NCI-H2107 (cell line): ENCODE measurements at places on chromosomes 3 and 15.

GRCh38 chr15:78398076-78398825, 39.8 kb upstream of the IREB2 start:
- no peak for DNase-seq

- DNase-seq, result no peak
Measured at GRCh38 chr3:53198256-53198977, 37.4 kb downstream of the PRKCD start.

- DNase-seq, result no peak
Measured at GRCh38 chr15:42151736-42152135, 4.7 kb downstream of the PLA2G4F start.

DNA sequence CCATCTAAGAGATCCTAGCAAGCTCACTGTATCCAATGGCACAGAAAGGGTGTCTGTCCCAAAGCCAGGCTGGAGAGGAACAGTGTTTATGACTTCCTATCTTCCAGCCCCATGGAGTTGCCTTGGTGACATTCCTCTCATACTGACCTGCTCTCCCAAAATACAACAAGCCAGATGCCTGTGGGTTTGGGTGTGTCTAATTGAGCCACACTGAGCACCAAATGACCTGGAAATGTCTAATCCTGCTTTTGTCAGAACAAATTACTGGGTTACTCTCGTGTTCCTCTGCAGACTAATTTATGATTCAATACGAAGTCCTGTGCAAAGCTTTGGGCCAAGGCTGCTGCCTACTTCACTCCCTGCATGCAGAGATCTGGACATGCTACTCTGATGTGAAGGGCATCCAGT, 98.1 kb upstream of the STRIT1 start:
- DNase-seq, result no peak

DNA sequence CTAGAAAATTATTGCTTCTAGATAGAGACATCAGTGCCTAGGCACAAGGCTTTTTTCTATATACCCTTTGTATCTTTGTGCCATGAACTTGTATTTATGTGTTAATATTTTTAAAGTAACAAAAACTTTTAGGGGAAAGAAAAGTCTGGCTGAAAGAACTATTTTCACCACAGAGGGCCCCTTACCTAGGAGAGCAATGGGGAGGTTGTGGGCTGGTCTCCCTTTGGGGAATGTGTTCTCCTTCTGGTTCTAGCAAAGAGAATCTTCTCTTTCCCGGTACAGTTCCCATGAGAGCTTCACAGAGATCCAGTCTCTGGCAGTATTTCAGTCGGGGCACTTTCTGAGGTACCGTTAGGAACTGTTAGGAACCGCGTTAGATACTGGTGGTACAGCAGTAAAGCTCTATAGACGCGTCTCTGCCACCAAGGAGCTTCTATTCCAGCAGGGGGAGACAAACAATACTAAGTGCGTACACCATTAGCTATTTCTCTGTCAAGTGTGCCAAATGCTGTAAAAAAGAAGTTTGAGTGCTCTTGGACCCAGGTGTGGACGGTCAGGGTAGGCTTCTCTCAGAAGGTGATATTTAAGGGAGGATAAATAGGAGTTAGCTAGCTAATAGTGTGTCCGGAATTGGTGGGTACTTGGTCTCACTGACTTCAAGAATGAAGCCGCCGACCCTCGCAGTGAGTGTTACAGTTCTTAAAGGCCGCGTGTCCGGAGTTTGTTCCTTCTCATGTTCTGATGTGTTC, 4.6 kb upstream of the EPB42 start:
- DNase-seq, result peak; percentile 9

GRCh38 chr3:129286081-129286480, 7.4 kb downstream of the HMCES start:
- no peak for DNase-seq

GRCh38 chr3:195160257-195160898, 110.6 kb downstream of the XXYLT1 start:
- DNase-seq, result no peak

GRCh38 chr3:134838599-134838998, 43.5 kb downstream of the EPHB1 start:
- no peak for DNase-seq

- no peak for DNase-seq
Measured at GRCh38 chr15:70512772-70513362, 250.5 kb downstream of the UACA start.

- DNase-seq, result no peak
Measured at GRCh38 chr15:69704229-69704628, 251.6 kb downstream of the RPLP1 start.

GRCh38 chr3:161117646-161118045, 12.5 kb upstream of the B3GALNT1 start:
- no peak for DNase-seq

- no peak for DNase-seq
Measured at GRCh38 chr15:48796521-48796920, 14.3 kb downstream of the CEP152 start.

DNA sequence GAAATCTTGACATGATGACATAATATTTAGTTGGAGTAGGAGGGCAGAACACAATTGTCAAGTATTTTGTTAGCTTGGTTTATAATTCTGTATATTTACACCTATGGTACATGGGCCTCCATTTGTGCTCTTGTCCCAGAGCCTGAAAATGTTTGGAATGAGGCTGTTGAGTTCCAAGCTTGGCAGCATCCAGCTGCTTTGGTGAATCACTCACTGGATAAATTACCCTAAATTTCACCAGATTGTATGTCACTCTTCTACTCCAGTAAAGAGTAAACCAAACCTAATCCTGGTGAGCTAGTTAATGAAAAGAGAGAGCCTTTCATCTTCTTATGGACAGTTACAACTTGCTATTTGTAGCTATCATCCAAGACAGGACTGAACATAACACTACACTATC, 928.7 kb downstream of the DIPK2A start:
- DNase-seq, result no peak

DNA sequence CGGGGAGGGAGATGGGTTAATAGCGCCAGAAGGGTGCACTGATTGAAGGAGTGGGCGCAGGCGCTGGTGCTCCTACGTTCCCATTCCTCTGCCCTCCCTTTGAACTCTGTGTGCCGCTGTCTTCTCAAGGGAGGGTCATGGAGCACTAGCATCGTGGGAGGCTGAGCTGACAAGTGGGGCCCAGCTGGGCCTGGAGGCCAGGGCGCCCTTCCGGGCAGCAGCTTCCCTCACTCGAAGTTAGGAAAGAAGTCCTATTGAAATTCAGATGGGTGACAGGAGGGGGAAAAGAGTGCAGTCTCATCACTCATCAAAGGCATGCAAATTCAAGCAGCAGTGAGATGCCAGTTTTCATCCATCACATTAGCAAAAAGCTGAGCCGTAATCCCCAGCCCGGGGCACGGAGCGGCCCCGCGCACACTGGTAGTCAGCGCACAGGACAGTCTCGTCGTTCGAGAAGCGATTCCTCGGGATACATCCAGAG, 128.2 kb downstream of the LRRK1 start:
- no peak for DNase-seq

DNA sequence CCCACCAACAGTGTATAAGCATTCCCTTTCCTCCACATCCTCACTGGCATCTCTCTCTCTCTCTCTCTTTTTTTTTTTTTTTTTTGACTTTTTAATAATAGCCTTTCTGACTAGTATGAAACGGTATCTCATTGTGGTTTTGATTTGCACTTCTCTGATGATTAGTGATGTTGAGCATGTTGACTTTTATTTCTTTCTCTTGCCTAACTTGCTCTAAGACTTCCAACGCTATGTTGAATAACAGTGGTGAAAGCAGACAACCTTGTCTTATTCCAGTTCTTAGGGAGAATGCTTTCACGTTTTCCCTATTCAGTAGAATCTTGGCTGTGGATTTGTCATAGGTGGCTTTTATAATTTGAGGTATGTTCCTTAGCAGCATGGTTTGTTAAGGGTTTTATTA, 249.4 kb upstream of the MDFIC2 start:
- DNase-seq, result no peak

DNA sequence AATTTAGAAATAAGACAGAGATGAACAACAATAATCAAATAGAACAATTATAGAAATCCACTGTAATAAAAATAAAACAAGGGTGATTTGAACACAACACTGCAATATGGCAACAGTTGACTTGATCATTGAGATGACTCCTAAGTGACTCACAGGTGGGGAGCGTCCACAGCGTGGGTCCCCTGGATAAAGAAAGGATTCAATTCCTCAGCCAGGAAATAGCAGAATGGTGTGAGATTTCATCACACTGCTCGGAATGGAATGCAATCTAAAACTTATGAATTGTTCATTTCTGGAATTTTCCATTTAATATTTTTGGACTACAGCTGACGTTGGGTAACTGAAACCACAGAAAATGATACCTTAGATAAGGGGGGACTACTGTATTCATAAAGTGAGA, 82.0 kb downstream of the CNTN3 start:
- no peak for DNase-seq

- no peak for DNase-seq
Measured at GRCh38 chr3:47006145-47006651, 26.7 kb downstream of the NBEAL2 start.

DNA sequence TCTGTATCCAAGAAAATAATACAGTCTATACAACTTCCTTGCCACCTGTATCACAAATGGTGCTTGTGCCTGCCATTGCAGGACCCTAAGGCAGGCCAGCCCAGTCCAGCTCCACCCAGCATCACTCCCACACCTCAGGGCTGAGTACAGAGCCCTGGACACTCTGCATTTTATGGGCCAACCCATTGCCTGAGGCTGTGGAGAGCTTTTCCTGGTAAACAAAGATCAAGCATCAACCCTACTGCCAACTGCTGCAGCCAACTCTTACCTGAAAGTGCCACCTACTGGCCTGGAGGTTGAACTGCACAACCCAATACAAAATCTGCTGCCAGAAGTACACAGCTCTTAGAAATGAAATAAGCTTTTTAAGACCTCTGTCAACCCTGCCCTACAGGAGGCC, 1082.2 kb downstream of the NAALADL2 start:
- DNase-seq, result no peak

DNA sequence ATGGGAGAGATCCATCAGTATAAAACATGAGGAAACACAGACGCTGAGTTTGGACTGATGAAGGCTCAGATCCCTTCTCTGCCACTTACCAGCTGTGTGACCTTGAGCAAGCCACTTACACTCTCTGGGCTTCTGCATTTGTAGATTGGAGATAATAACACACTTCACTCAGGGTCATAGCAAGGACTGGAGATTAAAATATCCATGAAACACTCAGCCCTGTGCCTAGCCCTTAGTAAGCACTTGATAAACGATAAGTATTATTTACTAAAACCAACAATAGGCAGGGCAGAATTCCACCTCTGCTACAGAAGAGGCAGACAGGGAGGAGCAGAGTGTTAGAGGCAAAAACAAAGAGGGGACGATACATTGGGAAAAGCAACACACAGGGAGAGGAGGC, 420.5 kb upstream of the WNT5A start:
- no peak for DNase-seq

- DNase-seq, result no peak
Measured at GRCh38 chr3:104102386-104102785, 1264.3 kb upstream of the ALCAM start.

- no peak for DNase-seq
Measured at GRCh38 chr3:141578202-141578973, 91.6 kb downstream of the RASA2 start.

- no peak for DNase-seq
Measured at GRCh38 chr3:191137708-191138107, 61.3 kb upstream of the OSTN start.

DNA sequence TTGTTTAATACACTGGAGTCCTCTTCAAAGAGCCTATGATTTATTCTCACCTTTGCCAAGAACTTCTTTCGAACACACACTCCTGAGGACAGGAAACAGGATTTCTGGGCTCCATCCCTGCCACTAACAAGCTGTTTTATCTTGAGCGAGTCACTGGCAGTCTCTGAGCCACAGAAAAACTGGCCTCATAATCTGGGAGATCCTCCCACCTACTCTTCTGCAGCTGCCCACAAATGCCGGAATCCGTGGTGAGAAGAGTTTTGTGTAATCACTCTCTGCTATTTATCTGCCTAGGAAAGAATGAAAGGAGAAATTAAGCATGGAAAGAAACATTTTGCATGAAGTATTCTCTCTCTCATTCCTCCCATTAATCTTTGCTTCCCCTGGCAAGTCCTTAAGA, 172.0 kb upstream of the TRIM42 start:
- no peak for DNase-seq

GRCh38 chr15:25415217-25415616, 23.6 kb downstream of the UBE3A start:
- no peak for DNase-seq

DNA sequence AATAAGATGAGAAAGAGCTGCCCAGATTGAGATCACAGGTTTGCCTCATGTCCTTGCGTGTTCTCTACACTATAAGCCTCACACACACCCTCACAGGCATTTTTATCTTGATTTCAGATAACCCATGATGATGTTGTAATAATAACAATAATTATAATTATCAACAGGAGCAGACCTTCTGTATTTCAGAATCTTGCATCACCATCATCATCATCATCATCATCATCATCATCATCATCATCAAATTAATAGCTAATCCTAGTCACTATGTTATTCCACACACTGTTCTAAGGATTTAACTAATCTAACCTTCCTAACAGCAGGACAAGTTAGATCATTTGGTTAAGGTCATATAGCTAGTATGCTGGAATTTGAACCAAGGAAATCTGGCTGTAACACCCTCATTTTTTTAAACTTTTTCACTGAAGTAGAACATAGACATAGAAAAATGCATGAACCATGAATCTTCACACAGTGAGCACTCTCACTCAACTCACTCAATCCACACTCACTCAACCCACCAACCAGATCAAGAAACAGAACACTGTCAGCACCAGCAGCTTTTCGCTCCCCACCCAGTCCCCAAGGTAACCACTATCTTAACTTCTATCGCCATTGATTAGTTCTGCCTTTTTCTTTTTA, 1.8 kb upstream of the SH2D7 start:
- DNase-seq, result no peak

DNA sequence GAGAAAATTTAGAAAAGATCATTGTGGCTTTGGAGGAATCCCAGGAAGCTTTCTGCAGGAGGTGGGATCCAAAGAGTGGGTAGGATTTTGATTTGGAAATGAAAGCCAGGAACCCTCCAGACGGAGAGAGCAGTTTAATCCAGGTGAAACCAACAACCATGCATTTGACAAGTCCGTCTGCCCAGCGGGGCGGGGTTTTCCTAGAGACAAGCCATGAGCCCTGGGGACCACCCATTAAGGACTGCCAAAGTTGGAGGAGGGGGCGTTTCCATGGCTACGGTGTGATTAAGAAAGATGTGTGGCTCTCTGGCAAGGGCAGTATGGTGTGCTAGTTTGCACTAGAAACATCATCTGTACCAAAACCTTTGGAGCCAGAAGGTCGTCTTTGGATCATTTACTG, 53.4 kb downstream of the SRGAP3 start:
- no peak for DNase-seq
